ENCODE measurements at places on chromosomes 6 and 20.

GRCh38 chr6:117906507-117906957, 532 bp upstream of the SLC35F1 start:
- DNase-seq = no peak

GRCh38 chr6:135261872-135262725, 81.0 kb downstream of the MYB start:
- DNase-seq = no peak

DNA sequence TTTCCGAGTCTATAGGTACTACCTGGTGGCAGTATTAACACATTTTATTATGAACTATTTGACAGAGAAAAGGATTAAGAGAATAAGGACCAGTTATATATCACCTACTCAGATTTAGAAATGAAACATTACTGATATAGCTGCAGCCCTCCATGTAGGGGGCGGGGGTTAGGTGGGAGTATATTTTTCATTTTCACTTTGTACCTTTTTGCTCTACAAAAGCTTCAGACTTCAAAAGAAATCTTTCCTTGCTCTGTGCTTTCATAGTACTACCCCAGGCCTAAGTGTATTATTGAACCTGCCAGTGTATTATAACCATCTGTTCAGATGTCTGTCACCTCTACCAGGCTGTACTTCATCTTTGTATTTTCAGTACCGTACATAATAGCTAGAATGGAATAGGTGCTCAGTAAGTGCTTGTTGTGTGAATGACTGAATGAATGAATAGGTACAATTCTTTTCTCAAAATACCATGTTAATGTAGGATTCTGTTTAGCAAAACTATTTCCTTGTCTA, 43.0 kb downstream of the CDKAL1 start:
- DNase-seq = no peak

GRCh38 chr20:61030130-61030529, 221.9 kb upstream of the CDH4 start:
- no peak for DNase-seq

- DNase-seq = peak; percentile 74
Measured at GRCh38 chr6:73610444-73611275, 43.1 kb downstream of the SLC17A5 start.

GRCh38 chr20:16423311-16424212, 149.7 kb downstream of the KIF16B start:
- DNase-seq = no peak

All from hematopoietic multipotent progenitor cell treated with erythropoietin and hydrocortisone succinate and interleukin-3 and kit ligand, for 17 days (in vitro differentiated cells).